CD8-positive, alpha-beta memory T cell (primary cell): ENCODE measurements at places on chromosomes 5 and 9.

- no peak overlapping the region for H3K4me3 ChIP-seq
- no peak overlapping the region for H3K27ac ChIP-seq
- no peaks in the 10 kb centered on the region for H3K4me1 ChIP-seq
- DNase-seq: no peak
- no peaks in the 10 kb centered on the region for H3K27me3 ChIP-seq
Observed at GRCh38 chr5:169873642-169874041, 106.7 kb downstream of the INSYN2B start.

DNA sequence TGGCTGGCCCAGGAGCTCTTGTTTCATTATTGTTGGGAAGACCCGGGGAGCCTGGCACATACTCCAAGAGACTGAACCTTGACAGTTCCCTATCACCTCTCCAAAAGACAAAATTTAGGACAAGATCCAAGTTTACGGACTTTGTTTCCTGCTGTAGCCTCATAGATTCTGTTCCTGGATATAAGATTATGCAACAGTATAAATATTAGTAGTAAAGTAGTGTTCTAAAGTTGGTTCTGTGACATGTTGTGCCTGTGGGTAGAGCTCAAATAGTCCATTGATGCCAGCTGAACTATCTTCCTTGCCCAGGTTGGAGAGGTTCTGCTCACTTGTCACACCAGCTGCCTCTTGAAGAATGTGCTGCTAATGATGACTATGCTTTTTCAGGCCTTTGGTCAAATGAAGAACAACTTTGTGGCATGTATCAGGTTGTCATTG is 430.2 kb downstream of the DMAC1 start:
- no peaks in the 10 kb centered on the region for H3K27me3 ChIP-seq
- H3K4me1 ChIP-seq: no peaks in the 10 kb centered on the region
- no peak overlapping the region for H3K4me3 ChIP-seq
- no peak overlapping the region for H3K27ac ChIP-seq
- no peaks in the 10 kb centered on the region for H3K36me3 ChIP-seq
- no peak for DNase-seq

DNA sequence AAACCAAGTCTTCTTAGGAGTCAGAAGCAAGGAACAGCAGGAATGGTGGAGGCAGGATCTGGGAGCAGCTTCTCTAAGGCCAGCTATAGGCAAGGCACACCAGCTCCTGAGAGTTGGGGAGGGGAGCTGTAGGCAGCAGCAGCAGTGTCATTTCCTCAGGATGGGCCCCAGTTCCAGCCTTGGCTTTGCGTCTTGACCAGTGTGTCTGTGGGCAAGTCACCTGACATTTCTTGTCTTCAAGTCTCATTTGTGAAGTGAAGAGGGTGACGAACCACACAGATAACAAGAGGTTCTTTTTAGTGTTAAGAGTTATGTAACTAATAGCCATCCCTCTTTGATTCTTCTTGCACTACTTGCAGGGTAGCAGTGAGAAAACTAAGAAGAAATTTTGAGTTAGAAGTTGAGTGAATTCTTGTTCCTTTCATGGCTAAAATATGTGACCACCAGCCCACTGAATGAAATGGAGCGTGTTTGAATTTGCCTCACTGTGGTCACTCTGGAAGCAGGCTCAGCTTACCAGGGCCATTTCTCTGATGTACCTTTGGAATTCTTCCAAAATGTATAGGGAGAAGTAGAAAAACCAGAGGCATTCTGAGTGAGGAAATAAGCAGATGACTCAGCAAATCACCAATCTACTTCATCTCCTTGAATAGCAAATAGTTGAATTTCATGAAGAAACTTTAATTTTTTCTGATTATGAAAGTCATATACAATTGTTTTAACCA is 42.4 kb downstream of the RHOBTB3 start:
- H3K27ac ChIP-seq: no peak overlapping the region
- H3K4me3 ChIP-seq: no peak overlapping the region
- no peaks in the 10 kb centered on the region for H3K4me1 ChIP-seq
- no peak for DNase-seq

DNA sequence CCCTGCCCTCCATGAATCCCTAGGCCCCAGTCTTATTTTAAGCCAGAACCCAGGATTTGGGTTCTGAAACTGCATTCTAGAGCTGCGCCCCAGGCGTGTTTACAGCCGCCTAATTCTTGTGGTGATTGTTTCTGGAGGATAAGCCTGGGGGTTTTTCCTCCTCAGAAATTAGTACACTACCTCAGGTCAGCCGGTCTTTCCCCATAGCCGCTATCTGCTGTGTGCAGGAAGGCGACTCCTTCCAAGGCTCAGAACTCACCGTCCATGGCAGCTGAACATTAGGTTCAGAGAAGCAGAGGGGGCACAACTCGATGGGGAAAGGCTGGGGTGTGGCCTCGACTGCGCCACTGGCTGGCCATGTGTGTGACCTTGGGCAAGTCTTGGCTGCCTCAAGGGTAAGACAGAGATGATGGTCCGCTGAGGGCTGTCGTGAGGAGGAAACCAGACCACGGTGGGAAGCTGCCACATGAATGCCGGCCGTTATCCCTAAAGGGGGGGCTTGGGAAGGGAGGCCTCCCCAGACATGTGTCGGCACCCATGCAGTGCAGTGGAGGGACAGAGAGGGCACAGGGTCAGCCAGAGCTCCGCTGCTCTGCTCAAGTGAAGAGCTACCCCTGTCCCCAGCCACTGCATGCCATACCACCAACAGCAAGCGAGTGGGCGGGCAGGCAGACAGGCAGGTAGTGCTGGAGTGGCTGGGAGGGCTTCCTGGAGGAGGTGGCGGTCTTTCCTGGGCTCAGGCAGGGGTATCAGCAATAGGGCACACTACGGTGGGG is 28.9 kb downstream of the SHB start:
- H3K27ac ChIP-seq: peak overlapping the region; percentile 77
- H3K27me3 ChIP-seq: no peaks in the 10 kb centered on the region
- DNase-seq: no peak
- H3K4me3 ChIP-seq: no peak overlapping the region

- peaks cover 6% of the 10 kb centered on the region for H3K4me1 ChIP-seq
- no peaks in the 10 kb centered on the region for H3K36me3 ChIP-seq
- no peak overlapping the region for H3K4me3 ChIP-seq
- H3K27ac ChIP-seq: no peak overlapping the region
- no peaks in the 10 kb centered on the region for H3K27me3 ChIP-seq
Observed at GRCh38 chr5:95668728-95669127, 14.1 kb downstream of the SPATA9 start.

- no peak for DNase-seq
- H3K27ac ChIP-seq: no peak overlapping the region
- H3K4me1 ChIP-seq: no peaks in the 10 kb centered on the region
- H3K27me3 ChIP-seq: no peaks in the 10 kb centered on the region
- H3K36me3 ChIP-seq: no peaks in the 10 kb centered on the region
- no peak overlapping the region for H3K4me3 ChIP-seq
Observed at GRCh38 chr9:14888272-14888671, 22.0 kb downstream of the FREM1 start.

GRCh38 chr9:134518004-134518606 is 123.5 kb upstream of the COL5A1 start:
- H3K4me1 ChIP-seq: no peaks in the 10 kb centered on the region
- no peaks in the 10 kb centered on the region for H3K36me3 ChIP-seq
- no peak for DNase-seq
- H3K4me3 ChIP-seq: no peak overlapping the region

GRCh38 chr5:152568016-152568415 is 162.9 kb upstream of the NMUR2 start:
- H3K4me3 ChIP-seq: no peak overlapping the region
- H3K36me3 ChIP-seq: no peaks in the 10 kb centered on the region
- no peaks in the 10 kb centered on the region for H3K27me3 ChIP-seq
- DNase-seq: no peak
- H3K27ac ChIP-seq: no peak overlapping the region

DNA sequence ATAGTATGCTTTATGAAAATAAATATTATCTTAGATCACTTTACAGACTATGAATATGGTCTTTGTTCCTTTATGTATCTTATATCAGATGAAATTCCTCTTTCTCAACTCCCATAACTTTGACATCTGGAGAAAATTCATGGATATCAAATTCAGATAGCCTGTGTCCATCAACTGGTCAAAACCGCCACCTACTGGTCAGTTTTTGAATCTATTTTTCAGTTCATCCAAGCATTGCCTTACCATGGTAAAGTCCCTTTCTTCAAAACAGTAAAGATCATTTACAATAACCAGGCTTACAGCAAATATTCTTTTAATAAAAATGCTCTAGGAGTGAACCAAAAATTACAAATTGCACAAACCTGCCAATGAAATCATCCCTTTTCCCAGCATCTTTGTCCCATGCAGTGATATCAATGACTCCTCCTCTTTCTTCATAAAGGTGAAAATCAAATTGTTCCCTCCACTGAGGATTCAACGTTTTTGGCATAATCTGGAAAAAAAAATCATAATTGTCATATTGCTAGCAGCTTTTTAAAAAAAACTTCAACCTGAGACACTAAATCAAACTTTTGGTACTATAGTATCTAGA is 290.5 kb downstream of the SLF1 start:
- H3K4me3 ChIP-seq: no peak overlapping the region
- H3K36me3 ChIP-seq: no peaks in the 10 kb centered on the region
- H3K27ac ChIP-seq: no peak overlapping the region
- H3K4me1 ChIP-seq: no peaks in the 10 kb centered on the region
- no peak for DNase-seq
